ENCODE measurements at places on chromosomes 7 and 10.

- peak; percentile 55 for DNase-seq
These were observed 223.2 kb downstream of the MAD1L1 start for GRCh38 chr7:2009541-2010001.

GRCh38 chr7:4246536-4246935, 435.6 kb upstream of the FOXK1 start:
- DNase-seq = no peak

- no peak for DNase-seq
These were observed 257.1 kb downstream of the SFMBT2 start for GRCh38 chr10:7153750-7154149.

DNA sequence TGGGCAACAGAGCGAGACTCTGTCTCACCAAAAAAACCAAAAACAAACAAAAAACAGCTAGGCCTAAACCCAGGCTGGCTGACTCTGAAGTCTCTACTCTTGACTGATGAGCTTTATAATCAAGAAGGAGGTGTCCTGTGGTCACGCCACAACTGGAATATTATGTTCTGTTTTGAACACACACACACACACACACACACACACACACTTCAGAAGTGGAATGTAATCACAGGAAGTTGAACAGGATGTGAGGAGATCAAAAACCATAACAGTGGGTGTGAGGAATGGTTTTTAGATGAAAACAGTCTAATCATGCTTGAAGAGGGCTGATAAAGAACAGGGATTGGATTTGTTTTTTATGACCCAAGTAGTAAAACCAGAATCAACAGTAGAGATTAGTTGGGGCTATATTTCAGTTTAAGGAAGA, 51.1 kb upstream of the IL6 start:
- no peak for DNase-seq

GRCh38 chr10:73953665-73954064, 42.7 kb downstream of the PLAU start:
- DNase-seq = no peak

All from posterior cingulate gyrus (tissue), 11 donors.